ENCODE measurements at places on chromosomes 3 and 15.

DNA sequence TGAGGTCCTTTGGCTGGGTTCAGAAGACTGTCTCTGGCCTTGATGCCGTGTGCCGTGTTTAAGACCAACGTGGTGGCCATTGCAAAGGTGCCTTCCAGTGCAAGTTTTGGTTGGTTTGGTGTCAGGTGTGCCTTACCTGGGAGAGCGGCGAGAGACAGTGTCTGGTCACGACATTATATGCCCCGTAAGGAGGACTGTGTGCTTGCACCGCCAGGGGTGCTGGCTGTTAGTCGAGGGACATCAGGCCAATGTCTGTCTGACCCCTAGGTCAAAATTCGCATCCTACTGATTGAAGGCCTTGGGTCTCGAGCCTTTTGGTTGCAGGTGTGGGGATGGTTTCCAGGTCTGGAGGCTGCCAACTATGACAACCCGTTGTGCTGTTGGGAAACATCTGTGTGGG, 111.9 kb downstream of the SNRPN start:
- no peak for DNase-seq

- DNase-seq, result no peak
These were observed 32.3 kb downstream of the ARRDC4 start for GRCh38 chr15:97992823-97993222.

DNA sequence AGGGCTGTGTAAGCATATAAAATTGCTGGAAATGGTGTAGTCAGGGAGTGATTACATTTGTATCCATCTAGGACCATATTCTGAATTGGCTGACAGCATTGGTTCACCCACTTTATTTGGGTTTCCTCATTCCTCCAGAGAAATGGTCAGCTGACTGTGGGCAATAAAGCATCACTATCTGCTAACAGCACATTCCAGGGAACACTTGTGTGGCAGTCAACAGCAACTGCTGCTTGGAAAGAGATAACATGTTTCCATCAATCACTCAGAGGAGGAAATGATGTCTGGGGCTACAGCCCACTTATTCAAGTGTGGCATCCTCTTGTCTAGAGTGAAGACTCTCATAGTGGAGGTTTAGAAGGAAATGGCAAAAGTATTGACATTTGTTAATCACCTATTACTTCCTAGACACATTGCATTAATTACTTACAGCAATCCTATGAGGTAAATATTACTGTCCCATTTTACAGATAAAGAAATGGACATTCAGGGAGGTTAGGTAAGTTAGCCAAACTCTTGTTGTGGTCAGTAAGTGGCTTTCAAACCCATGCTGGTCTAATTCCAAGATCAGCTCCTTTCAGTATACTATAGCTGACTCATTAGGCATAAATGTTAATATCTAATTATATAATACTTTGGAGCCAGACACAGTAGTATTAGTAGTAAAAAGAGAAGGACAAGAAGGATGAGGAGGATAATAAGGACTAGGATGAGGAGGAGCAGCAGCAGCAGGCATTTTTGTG, 247.8 kb downstream of the ALCAM start:
- no peak for DNase-seq

- no peak for DNase-seq
These were observed 77.2 kb downstream of the NBEAL2 start for GRCh38 chr3:47056705-47057104.

GRCh38 chr15:39846108-39846507, 63.5 kb upstream of the FSIP1 start:
- DNase-seq, result no peak
